ENCODE measurements at places on chromosomes 5 and 9.

DNA sequence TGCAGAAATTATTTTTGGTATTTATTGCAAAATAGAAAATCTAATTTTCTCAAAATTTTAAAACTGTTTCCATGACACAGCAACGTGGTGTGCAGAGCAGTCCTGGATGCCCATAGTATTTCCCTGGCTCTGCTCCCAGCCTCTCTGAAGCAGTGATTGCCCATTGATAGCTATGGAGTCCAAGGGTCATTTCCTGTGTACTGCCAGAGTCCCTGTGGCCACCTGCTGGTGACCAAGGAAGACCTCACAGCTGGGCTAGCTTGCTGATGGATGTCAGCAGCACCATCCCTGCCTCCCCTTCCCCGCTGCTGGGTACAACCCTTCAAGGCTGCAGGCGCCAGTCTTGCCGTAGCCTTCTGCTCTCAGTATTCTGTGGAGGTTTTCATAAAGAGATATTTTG, 184.1 kb downstream of the DIRAS2 start:
- no peak for DNase-seq

- no peak for DNase-seq
Observed at GRCh38 chr5:122310889-122311288, 1.1 kb upstream of the SNCAIP start.

- no peak for DNase-seq
Observed at GRCh38 chr5:32144378-32145207, 29.5 kb downstream of the GOLPH3 start.

- no peak for DNase-seq
Observed at GRCh38 chr5:1550287-1551076, 26.7 kb upstream of the LPCAT1 start.

GRCh38 chr5:76990899-76991459, 38.1 kb downstream of the CRHBP start:
- no peak for DNase-seq

- DNase-seq: no peak
Observed at GRCh38 chr5:313806-314376, 7.6 kb upstream of the AHRR start.

GRCh38 chr9:135907006-135907430, 328 bp downstream of the CAMSAP1 start:
- peak; percentile 62 for DNase-seq

GRCh38 chr5:77637998-77638762, at the start of gene OTP:
OTP (minus strand) TSS chr5:77638713; CDS start chr5:77638549, 164 bp downstream.
- DNase-seq: no peak

- DNase-seq: no peak
Observed at GRCh38 chr9:100441911-100442361, 15.0 kb downstream of the MSANTD3 start.

- DNase-seq: no peak
Observed at GRCh38 chr9:123795336-123795735, 134.6 kb downstream of the DENND1A start.

DNA sequence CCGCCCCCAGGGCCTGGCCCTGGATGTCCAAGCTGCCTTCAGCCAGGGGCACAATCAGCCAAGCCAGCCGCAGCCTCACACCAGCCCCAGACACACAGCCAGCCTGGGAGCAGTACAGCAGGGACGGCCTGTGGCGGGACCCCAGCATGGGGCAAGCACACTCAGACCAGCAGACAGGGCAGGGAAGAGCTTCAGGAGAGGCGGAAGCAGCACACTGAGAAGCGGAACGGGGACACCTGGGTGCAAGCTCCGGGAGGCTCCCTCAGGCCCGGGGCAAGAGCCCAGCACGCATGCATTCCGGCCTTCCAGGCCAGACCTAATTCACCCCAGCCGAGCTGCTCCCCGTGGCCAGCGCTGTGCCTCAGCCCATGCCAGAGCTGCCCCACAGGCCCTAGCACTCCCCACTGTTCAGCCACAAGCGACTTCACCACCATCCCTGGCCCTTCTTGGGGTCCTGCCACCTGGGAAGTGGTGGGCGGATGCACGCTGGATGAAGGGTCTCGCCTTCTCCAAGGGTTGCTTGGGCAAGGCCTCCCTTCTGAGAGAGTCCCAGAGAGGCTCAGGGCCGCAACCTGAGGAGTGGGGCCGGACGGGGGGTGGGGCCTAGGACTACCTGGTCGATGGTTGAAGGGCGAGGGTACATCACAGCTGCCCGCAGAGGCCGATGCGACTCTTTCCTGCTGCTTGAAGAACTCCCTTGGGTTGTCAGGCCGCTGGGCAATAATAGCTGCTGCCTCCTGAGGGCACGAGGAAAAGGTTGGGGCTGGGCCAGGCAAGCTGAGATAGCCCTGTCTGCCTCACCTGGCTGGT, 13.4 kb downstream of the DBN1 start:
- DNase-seq: no peak

DNA sequence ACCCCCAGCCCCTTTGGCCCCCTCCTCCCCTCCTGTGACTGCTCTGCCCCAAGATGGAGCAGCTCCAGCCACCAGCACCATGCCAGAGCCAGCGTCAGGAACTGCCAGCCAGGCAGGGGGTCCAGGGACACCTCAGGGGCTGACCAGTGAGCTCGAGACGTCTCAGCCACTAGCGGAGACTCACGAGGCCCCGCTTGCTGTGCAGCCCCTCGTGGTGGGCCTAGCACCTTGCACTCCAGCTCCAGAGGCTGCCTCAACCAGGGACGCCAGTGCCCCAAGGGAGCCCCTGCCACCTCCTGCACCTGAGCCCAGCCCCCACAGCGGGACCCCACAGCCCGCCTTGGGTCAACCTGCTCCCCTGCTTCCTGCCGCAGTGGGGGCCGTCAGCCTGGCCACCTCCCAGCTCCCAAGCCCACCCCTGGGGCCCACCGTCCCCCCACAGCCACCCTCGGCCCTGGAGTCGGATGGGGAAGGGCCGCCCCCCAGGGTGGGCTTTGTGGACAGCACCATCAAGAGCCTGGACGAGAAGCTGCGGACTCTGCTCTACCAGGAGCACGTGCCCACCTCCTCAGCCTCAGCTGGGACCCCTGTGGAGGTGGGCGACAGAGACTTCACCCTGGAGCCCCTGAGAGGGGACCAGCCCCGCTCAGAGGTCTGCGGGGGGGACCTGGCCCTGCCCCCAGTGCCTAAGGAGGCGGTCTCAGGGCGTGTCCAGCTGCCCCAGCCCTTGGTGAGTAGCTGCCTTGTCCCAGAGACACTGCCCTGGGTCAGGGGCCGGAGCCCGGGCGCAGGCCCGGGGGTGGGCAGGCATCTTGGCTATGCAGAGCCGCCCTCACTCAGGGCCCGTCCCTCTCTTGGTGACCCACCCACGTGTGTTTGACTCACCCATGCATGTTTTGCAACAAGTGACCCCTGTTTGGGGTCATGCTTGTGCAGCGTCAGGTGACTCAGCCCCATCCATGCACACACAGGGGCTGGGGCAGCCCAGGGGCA, 105.2 kb downstream of the WNK2 start:
- DNase-seq: peak; percentile 75

GRCh38 chr5:138032028-138032571, 779 bp downstream of the FAM13B start:
- peak; percentile 62 for DNase-seq

DNA sequence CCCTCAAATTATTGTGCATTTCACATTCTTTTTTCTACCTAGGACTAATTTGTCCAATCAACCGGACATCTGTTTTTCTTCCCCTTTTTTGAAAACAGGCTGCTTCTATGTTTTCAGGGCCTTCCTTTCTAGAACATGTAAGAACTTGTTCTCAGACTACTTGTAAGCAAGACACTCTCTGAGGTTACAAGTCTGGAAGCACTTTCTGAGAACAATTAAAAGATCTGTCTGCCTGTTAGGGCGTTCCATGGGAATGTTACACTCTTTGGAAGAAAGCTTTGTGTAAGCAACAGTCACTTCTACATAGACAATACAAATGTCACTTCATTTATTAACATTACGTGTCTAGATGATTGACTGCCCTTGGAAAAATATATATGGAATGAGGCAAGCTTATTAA, 50.9 kb upstream of the HSPB3 start:
- DNase-seq: no peak

GRCh38 chr5:91474201-91474600, 91.1 kb upstream of the ARRDC3 start:
- DNase-seq: no peak

GRCh38 chr5:119386596-119387344, 31.0 kb downstream of the TNFAIP8 start:
- peak; percentile 34 for DNase-seq

GRCh38 chr5:141889282-141889871, 11.2 kb upstream of the PCDH1 start:
- DNase-seq: no peak

GRCh38 chr5:2021484-2022176, 138.9 kb upstream of the IRX4 start:
- no peak for DNase-seq
